ENCODE measurements at places on chromosomes 12 and 14. TPM values are rescaled to one million over a fixed set of nuclear protein-coding genes. Genes with fewer than 3 reads are reported as not detected.

DNA sequence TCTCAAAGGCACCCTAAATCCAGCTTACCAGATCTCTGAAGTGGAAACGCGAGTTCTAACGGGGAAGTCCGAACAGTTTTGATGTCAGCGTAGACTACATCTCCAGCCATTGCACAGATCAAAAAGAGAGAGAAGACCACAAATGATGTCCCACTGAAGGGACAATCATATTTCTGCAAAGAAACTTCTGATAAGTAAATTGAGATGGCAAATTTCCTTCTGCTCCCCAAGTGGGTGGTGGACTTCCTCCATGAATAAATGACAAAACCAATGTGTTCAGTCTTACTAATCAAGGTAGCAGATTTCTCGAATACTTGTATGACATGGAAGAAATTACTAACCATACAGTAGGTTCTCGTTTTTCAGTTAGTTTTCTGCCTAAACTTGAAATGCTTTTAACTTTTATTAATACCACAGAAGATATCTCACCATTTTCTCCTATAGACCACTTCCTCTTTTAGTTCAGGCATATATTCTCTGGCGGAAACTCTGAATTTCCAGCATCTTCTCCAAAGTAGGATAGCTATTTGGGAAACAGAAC is at the start of gene CLECL1:
Gene CLECL1 (minus strand): TSS at position 177 of the 541 bp plus-strand sequence.
- H3K36me3 ChIP-seq, result no peaks in the 10 kb centered on the region
- H3K4me3 ChIP-seq, result no peak within 1 kb of the TSS
- DNase-seq, result no peak

The FOXN3 gene
- 48.7 TPM for total RNA-seq

- no peak overlapping the region for H3K4me3 ChIP-seq
- no peak for DNase-seq
- H3K27me3 ChIP-seq, result no peaks in the 10 kb centered on the region
- peaks cover 17% of the 10 kb centered on the region for H3K36me3 ChIP-seq
- H3K4me1 ChIP-seq, result peaks cover 18% of the 10 kb centered on the region
- no peak overlapping the region for H3K27ac ChIP-seq
Measured at GRCh38 chr12:124480469-124481256, 86.7 kb downstream of the NCOR2 start.

DNA sequence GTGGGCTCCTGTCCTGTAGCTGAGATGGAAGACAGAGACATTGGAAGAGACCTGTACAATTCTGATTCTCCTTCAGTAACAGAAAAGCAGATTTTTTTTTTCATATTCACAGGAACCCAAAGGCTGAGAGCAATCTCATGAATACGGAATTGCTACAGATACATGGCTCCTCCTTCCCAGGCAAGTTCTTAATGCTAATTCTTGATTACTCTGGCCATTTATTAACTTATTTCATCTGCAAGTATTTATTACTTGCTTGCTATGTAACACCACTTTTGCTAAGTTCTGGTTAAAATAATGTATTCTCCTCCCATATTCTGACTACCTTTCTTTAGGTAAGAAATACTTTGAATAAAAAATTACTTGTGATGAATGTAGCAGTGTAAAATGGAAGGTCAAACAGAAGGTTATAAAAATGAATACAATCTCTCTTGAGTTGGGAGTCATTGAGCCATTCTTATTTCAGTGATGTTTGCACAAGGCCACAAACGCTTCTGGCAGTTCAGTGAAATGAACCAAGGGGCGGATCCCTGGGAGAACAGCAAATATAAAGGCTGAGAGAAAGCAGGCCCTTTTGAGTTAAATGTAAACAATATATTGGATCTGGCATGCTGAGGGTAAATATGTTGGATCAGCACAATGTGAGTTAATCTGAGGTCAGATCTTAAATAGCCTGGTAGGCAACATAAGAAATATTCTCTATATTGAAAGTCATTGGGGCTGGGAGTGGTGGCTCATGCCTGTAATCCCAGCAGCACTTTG is 37.6 kb downstream of the MUCL1 start:
- no peaks in the 10 kb centered on the region for H3K4me1 ChIP-seq
- H3K27ac ChIP-seq, result no peak overlapping the region
- no peaks in the 10 kb centered on the region for H3K27me3 ChIP-seq
- DNase-seq, result no peak
- no peaks in the 10 kb centered on the region for H3K36me3 ChIP-seq
- H3K4me3 ChIP-seq, result no peak overlapping the region

- no peak overlapping the region for H3K27ac ChIP-seq
- H3K4me1 ChIP-seq, result no peaks in the 10 kb centered on the region
- H3K36me3 ChIP-seq, result no peaks in the 10 kb centered on the region
- H3K27me3 ChIP-seq, result no peaks in the 10 kb centered on the region
Measured at GRCh38 chr12:31835276-31835882, 106.6 kb upstream of the AMN1 start.

- peaks cover 5% of the 10 kb centered on the region for H3K4me1 ChIP-seq
- H3K4me3 ChIP-seq, result no peak overlapping the region
- H3K36me3 ChIP-seq, result no peaks in the 10 kb centered on the region
- no peak overlapping the region for H3K27ac ChIP-seq
- no peaks in the 10 kb centered on the region for H3K27me3 ChIP-seq
Measured at GRCh38 chr12:100127766-100128511, 14.7 kb downstream of the BLTP3B start.

The TMCC3 gene
- total RNA-seq, result 11.9 TPM

DNA sequence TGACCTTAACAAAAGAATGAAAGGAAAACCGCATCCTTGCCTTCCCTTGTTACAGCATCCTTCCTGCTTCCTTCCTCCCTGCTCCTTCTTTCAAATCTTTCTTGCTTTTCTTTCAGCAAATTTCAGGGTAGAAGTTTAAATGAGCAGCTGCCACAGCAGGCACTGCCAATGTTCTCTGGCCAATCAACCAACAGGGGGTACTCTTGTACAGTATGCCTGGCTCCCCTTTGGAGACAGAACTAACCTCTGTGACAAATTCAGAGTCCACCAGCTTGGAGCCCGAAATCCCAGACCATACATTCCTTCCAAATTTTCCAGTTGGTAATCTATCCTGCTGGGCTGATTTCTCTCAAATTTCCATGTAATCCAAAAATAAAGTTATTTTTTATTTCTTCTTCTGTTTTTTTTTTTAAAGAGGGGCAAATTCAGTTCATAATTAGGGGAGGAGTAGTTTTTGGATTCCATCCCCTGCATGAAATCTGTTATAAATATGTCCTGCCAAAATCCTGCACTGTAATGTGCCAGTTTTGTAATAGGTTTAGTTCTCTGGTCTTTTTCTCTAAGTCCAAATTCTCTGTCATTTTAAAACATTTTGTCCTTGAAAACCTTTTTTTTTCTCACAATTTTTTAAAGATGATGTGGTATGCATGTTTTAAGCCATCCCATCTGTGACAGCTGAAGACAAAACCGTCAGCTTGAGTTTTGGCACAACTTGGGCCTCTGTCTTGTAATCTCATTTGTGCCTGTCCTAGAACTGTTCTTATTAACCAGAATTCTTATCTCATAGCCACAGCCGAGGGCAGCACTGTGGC is 610.0 kb upstream of the LMO3 start:
- H3K4me1 ChIP-seq, result no peaks in the 10 kb centered on the region
- H3K27ac ChIP-seq, result no peak overlapping the region
- H3K27me3 ChIP-seq, result no peaks in the 10 kb centered on the region
- H3K4me3 ChIP-seq, result no peak overlapping the region
- H3K36me3 ChIP-seq, result no peaks in the 10 kb centered on the region

- H3K4me1 ChIP-seq, result peaks cover 12% of the 10 kb centered on the region
- no peaks in the 10 kb centered on the region for H3K27me3 ChIP-seq
- H3K36me3 ChIP-seq, result no peaks in the 10 kb centered on the region
- DNase-seq, result no peak
Measured at GRCh38 chr12:91406920-91407341, 224.3 kb upstream of the DCN start.

The DCTN2 gene
- 175 TPM for total RNA-seq

- no peak for DNase-seq
- peaks cover 10% of the 10 kb centered on the region for H3K36me3 ChIP-seq
- peak overlapping the region; percentile 52 for H3K4me3 ChIP-seq
- H3K4me1 ChIP-seq, result peaks cover 20% of the 10 kb centered on the region
- H3K27me3 ChIP-seq, result no peaks in the 10 kb centered on the region
Measured at GRCh38 chr14:102929241-102930137, 7.0 kb downstream of the AMN start.

DNA sequence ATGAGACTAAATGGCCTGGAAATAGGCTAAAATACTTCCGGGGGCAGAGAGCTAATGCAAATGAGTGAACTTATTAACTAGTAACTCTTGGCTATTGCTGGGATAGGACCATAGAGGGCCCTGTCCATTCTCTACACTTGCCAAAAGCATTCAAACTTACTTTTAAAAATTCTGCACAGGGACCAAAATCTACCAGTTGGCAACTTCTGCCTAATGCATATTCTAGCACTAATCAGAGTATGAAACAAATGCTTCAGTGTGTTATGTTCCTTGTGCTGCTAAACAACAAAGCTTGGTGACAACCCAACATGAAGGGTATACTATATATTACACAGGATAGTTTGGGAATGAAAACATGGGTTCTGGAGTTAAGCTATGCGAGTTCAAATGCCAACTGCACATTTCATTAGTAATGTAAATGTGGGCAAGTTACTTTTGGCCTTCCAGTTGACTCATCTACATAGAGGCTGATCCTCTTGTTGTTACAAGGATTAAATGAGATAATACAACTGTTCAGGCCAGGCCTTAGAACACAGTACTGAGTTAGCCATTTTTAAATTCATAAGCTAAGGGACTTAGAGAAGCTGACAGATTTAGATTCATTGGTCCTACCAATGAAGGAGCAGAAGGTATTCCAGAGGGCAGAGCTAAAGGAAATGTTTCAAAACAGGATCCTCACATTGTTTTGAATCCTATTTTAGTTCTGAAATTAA is 32.4 kb downstream of the HIGD1C start:
- H3K4me3 ChIP-seq, result no peak overlapping the region
- DNase-seq, result no peak
- H3K27me3 ChIP-seq, result no peaks in the 10 kb centered on the region

The FAM181A gene
- not detected for total RNA-seq

The RBP5 gene
- total RNA-seq, result 1.3 TPM

The CORO1C gene
- total RNA-seq, result 67.2 TPM

DNA sequence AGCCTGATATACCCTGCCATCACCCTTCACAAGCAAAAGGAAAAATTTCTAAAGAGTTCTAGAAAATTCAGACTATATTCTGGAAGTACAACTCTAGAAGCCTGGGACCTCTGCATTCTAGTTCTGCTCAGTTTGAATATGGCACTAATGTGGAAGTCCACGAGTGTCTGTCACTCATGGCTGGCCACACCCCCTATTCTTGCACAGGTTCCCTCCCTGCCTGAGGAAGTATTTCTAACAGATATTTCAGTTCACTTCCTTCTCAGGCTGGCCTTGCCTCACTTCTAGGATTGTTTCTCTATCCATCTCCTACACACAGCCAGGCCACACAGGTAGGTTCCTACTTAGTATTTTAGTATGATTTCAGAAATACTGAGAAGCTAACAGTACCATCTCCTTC is 67.4 kb downstream of the PHLDA1 start:
- H3K27me3 ChIP-seq, result no peaks in the 10 kb centered on the region
- no peaks in the 10 kb centered on the region for H3K4me1 ChIP-seq
- H3K27ac ChIP-seq, result no peak overlapping the region
- no peak overlapping the region for H3K4me3 ChIP-seq

- peak overlapping the region; percentile 75 for H3K4me3 ChIP-seq
- H3K36me3 ChIP-seq, result no peaks in the 10 kb centered on the region
- DNase-seq, result no peak
- peaks cover 12% of the 10 kb centered on the region for H3K27me3 ChIP-seq
- H3K4me1 ChIP-seq, result peaks cover 36% of the 10 kb centered on the region
Measured at GRCh38 chr12:49537231-49537751, 1.5 kb upstream of the KCNH3 start.

DNA sequence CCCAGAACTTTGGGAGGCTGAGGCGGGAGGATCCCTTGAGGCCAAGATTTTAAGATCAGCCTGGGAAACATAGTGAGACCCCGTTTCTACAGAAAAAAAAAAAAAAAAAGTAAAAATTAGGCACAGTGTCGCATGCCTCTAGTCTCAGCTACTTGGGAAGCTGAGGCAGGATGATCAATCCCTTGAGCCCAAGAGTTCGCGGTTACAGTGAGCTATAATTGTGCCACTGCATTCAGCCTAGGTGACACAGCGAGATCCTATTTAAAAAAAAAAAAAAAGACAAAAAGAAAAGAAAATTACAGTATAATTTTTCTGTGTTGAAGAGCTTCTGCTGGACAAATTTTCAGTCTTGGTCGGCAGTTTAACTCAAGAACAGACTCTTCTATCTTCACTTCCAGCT is 133.9 kb upstream of the FGD4 start:
- DNase-seq, result no peak
- no peak overlapping the region for H3K4me3 ChIP-seq
- H3K27ac ChIP-seq, result no peak overlapping the region
- no peaks in the 10 kb centered on the region for H3K36me3 ChIP-seq

DNA sequence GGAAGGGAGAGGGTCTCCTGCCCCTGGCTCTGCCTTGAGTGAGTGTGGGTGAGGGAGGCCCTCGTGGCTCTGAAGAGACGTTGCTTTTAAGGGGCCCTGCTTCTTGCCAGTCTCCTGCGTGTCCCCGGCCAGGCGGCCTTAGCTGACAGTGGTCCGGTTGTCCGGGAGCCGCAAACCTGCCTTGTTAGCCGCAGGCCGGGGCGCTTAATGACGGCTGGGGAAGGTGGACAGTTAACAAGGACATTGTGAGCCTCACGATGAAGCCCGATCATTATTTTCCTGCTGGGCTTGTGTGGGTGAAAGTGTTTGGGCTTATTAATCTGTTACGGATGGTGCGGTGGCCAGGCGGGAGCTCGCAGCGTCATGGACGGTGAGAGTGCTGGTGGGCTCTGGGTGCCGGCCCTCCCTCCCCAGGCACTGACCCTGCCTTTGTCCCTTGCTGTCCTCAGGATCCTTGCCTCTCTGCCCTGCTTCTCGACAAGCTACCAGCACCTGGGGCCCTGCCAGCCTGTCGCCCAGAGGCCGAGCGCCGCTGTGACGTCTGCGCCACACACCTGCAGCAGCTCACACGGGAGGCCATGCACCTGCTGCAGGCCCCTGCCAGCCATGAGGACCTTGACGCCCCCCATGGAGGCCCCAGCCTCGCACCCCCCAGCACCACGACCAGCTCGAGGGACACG is 13.3 kb downstream of the KIF26A start:
- H3K4me3 ChIP-seq, result no peak overlapping the region
- no peaks in the 10 kb centered on the region for H3K27me3 ChIP-seq
- no peaks in the 10 kb centered on the region for H3K36me3 ChIP-seq
- H3K27ac ChIP-seq, result no peak overlapping the region
- peaks cover 4% of the 10 kb centered on the region for H3K4me1 ChIP-seq
- DNase-seq, result no peak

GRCh38 chr14:65349100-65349499 is 63.4 kb upstream of the FUT8 start:
- H3K27ac ChIP-seq, result no peak overlapping the region
- no peak overlapping the region for H3K4me3 ChIP-seq
- H3K36me3 ChIP-seq, result no peaks in the 10 kb centered on the region
- peaks cover 3% of the 10 kb centered on the region for H3K4me1 ChIP-seq
- H3K27me3 ChIP-seq, result no peaks in the 10 kb centered on the region

The TAS2R30 gene
- 5.7 TPM for total RNA-seq

GRCh38 chr14:52268279-52269061 is 972 bp downstream of the PTGDR start:
- H3K4me1 ChIP-seq, result peaks cover 35% of the 10 kb centered on the region
- no peak overlapping the region for H3K27ac ChIP-seq
- DNase-seq, result no peak
- peak overlapping the region; percentile 52 for H3K4me3 ChIP-seq

Measured in esophagus squamous epithelium (tissue), 5 donors.